G401 (cell line): ENCODE measurements at places on chromosomes 16 and 17. TPM values are rescaled to one million over a fixed set of nuclear protein-coding genes. Genes with fewer than 3 reads are reported as not detected.

TLCD2 gene
- total RNA-seq = 1.2 TPM in 2 replicates

SLC9A5 gene
- total RNA-seq = 1.0 and 4.8 TPM in 2 replicates

TMEM204 gene
- not detected in 2 replicates for total RNA-seq

HID1 gene
- 2.1 and 4.7 TPM in 2 replicates for total RNA-seq

CASKIN1 gene
- total RNA-seq = 0.80 and 4.2 TPM in 2 replicates

HS3ST4 gene
- not detected in 2 replicates for total RNA-seq

ABCC11 gene
- 0.03 and 0.12 TPM in 2 replicates for total RNA-seq

TMEM235 gene
- total RNA-seq = not detected in 2 replicates

FBXW10B gene
- total RNA-seq = not detected in 2 replicates

ZDHHC7 gene
- 32.9 and 46.2 TPM in 2 replicates for total RNA-seq

RNF222 gene
- total RNA-seq = 0.03 TPM in 1 of 2 replicates, not detected in the other

GGT6 gene
- 5.3 TPM in 1 of 2 replicates, not detected in the other for total RNA-seq

TRIM47 gene
- 2.1 and 2.7 TPM in 2 replicates for total RNA-seq

MT1F gene
- not detected in 2 replicates for total RNA-seq

ANKRD40CL gene
- not detected in 2 replicates for total RNA-seq

AURKB gene
- 162 and 166 TPM in 2 replicates for total RNA-seq

MYO15A gene
- not detected in 2 replicates for total RNA-seq

WNT3 gene
- not detected in 2 replicates for total RNA-seq

HOXB7 gene
- total RNA-seq = 9.1 and 12.8 TPM in 2 replicates

TMEM114 gene
- total RNA-seq = not detected in 2 replicates

SGCA gene
- total RNA-seq = 19.0 and 49.0 TPM in 2 replicates

PDPR gene
- total RNA-seq = 6.6 and 14.9 TPM in 2 replicates

OR4D2 gene
- total RNA-seq = not detected in 2 replicates

TMEM95 gene
- not detected in 2 replicates for total RNA-seq

DLX4 gene
- 22.6 and 23.7 TPM in 2 replicates for total RNA-seq

SPPL2C gene
- total RNA-seq = not detected in 2 replicates

CPHXL2 gene
- not detected in 2 replicates for total RNA-seq

KRTAP2-3 gene
- total RNA-seq = not detected in 2 replicates

ELMO3 gene
- total RNA-seq = 0.61 and 1.0 TPM in 2 replicates

AOC2 gene
- not detected in 2 replicates for total RNA-seq

AANAT gene
- total RNA-seq = not detected in 2 replicates

DNASE1L2 gene
- 0.20 and 0.62 TPM in 2 replicates for total RNA-seq

NHLRC4 gene
- 2.7 and 4.1 TPM in 2 replicates for total RNA-seq

UBALD2 gene
- total RNA-seq = 4.8 and 8.7 TPM in 2 replicates

FN3K gene
- 0.03 and 0.43 TPM in 2 replicates for total RNA-seq

HS3ST3B1 gene
- total RNA-seq = 0.37 TPM in 2 replicates
